IMR-90 (cell line): ENCODE measurements at places on chromosomes 2 and 18. TPM values are rescaled to one million over a fixed set of nuclear protein-coding genes. Genes with fewer than 3 reads are reported as not detected.

GRCh38 chr2:15471606-15472005, 89.5 kb downstream of the NBAS start:
- DNase-seq, result no peak
- no peaks in the 10 kb centered on the region for H3K4me1 ChIP-seq
- H3K27ac ChIP-seq, result no peak overlapping the region

GRCh38 chr2:82675186-82675585, 1783.9 kb downstream of the SUCLG1 start:
- no peak for DNase-seq
- no peaks in the 10 kb centered on the region for H3K4me1 ChIP-seq
- H3K36me3 ChIP-seq, result no peaks in the 10 kb centered on the region
- no peak overlapping the region for H3K4me3 ChIP-seq
- no peak overlapping the region for H3K27ac ChIP-seq

- no peaks in the 10 kb centered on the region for H3K27me3 ChIP-seq
- no peak overlapping the region for H3K4me3 ChIP-seq
- H3K27ac ChIP-seq, result no peak overlapping the region
Observed at GRCh38 chr2:158089322-158089721, 12.4 kb upstream of the UPP2 start.

Gene DLGAP1
- total RNA-seq, result under 0.01 TPM in 1 of 2 replicates, not detected in the other

DNA sequence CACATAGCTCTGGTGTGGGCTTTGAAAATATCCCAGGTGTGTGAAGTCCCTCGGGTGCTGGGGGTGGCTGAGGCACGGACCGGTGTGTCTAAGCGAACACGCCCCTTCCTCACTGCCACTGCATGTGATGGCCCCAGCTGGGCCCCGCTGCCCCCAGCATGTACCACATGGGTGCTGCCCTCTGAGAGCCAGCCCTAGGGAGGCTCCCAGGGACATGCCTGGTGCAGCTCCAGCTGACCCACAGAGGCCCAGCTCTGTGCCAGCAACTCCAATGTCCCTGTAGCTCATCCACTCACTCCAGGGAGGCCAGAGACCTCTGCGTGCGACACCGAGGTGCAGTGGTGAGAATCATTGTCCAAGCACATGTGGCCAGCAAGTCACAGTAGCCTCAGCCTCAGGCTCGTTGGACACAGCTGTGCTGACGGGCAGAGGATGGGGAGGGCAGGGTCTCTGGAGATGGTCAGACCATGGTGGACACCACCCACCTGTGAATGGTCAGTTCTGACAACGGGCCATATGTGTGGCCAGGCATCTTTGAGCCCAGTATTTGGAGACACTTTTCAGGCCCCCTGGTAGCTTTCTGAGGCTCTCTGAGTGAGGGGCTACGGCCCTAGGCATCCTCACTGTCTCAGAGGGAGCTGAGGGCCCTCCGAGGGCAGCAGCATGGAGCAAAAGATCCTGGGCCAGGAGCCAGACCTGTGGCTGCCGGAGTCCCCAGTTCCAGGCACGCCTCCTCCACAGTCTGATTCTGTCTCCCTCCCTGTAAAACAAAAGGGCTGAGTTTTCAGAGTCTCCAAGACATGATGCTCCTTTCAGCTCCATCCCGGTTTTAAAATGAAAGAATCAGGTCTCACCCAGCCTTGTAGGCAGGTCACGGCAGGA, 220.7 kb downstream of the NDUFA10 start:
- H3K27ac ChIP-seq, result no peak overlapping the region
- no peak overlapping the region for H3K4me3 ChIP-seq
- DNase-seq, result no peak
- no peaks in the 10 kb centered on the region for H3K36me3 ChIP-seq
- H3K4me1 ChIP-seq, result no peaks in the 10 kb centered on the region

- no peaks in the 10 kb centered on the region for H3K36me3 ChIP-seq
- H3K4me1 ChIP-seq, result peaks cover 15% of the 10 kb centered on the region
- no peak for DNase-seq
- H3K27me3 ChIP-seq, result peaks cover 6% of the 10 kb centered on the region; the same call in 1 of the 2 replicates
- H3K4me3 ChIP-seq, result no peak overlapping the region
Observed at GRCh38 chr2:127416506-127417001, 1.7 kb upstream of the PROC start.

DNA sequence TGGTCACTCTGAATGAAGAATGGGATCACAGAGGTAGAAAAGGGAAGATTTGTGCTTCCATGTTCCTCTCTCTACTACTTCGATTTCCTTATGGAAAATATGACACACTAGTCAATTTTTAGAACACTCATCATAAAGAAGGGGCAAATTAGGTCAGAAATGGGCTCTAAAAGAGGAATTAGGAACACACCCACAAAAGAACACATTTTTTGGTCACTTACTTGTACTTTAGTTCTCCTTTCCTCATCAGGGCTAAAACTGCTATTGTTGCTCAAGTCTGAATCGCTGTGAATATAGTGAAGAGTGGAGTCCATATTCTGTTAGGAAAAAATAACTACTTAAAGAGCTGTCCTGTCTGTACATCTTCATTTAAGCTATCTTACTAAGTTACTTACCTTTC, 52.6 kb downstream of the PPP4R1 start:
- H3K4me3 ChIP-seq, result no peak overlapping the region
- H3K27me3 ChIP-seq, result no peaks in the 10 kb centered on the region
- no peak overlapping the region for H3K27ac ChIP-seq
- DNase-seq, result no peak
- H3K36me3 ChIP-seq, result peaks cover 36% of the 10 kb centered on the region

DNA sequence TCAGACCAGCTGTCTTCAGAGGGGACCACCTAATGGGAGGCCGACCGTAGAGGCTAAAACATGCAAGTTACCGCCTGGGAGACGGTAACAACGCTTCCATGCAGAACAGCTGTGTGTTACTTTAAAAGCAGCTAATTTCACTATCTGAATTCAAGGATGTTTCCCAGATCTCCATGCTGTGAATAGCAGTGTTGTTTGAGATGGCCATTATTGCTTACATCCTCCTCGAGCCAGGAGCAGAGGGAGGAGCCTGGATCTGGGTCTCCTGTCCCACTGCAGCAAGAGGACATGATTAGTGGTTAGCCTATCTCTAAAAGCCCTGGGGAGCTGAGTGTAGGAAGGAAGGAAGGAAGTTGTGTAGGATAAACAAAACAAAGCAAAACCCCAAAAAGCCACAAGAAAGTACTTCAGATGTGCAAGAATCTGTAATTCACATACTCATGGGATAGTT, 50.9 kb downstream of the ACTR2 start:
- peaks cover 1% of the 10 kb centered on the region; the same call in 1 of the 2 replicates for H3K36me3 ChIP-seq
- DNase-seq, result peak; percentile 49
- no peak overlapping the region for H3K27ac ChIP-seq
- no peaks in the 10 kb centered on the region for H3K27me3 ChIP-seq
- H3K4me3 ChIP-seq, result no peak overlapping the region

DNA sequence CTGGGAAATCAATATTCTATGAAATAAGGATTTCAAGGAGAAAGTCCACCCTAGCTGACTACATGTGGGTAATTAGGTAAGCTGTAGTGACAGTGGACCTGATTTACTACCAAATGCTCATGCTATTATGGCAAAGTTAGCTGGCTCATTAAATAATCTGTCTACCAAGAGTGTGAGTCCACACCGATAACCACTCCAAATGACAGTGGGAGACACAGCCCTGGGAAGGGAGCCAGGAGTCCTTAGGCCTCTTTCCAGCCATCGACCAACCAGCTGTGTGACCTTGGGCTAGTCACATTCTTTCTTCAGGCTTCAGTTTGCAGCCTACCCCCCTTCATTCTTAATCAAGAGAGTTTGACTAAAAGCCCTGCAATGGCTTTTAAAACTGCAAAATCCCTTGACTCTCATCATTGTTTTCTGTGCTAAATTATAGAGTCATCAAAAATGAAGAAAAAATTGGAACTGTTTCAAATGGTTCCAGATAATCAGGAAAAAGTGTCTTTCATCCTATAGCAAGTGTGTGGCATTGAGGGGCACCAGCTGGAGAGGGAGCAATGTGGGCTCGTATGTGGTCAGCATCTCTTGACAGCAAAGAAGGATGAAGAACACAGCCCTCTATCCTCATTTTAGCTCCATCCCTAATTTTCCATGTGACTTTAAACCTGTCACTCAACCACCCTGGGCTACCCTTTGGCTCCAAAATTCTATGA, 45.6 kb upstream of the SLC14A2 start:
- H3K4me3 ChIP-seq, result no peak overlapping the region
- no peak for DNase-seq
- H3K36me3 ChIP-seq, result no peaks in the 10 kb centered on the region
- H3K27me3 ChIP-seq, result no peaks in the 10 kb centered on the region; the same call in none of the 2 replicates
- H3K4me1 ChIP-seq, result peaks cover 5% of the 10 kb centered on the region; the same call in 1 of the 2 replicates
- no peak overlapping the region for H3K27ac ChIP-seq

- no peaks in the 10 kb centered on the region for H3K36me3 ChIP-seq
- H3K4me1 ChIP-seq, result no peaks in the 10 kb centered on the region
- no peaks in the 10 kb centered on the region for H3K27me3 ChIP-seq
Observed at GRCh38 chr2:186220409-186220808, 265.7 kb upstream of the ZC3H15 start.

- H3K4me3 ChIP-seq, result no peak overlapping the region
- peaks cover 7% of the 10 kb centered on the region for H3K4me1 ChIP-seq
- DNase-seq, result no peak
- no peak overlapping the region for H3K27ac ChIP-seq
Observed at GRCh38 chr2:47535073-47535472, 132.1 kb downstream of the MSH2 start.

GRCh38 chr2:8469709-8470493, 212.0 kb upstream of the ID2 start:
- no peaks in the 10 kb centered on the region for H3K36me3 ChIP-seq
- DNase-seq, result no peak
- no peak overlapping the region for H3K27ac ChIP-seq
- H3K4me1 ChIP-seq, result no peaks in the 10 kb centered on the region
- no peak overlapping the region for H3K4me3 ChIP-seq

- H3K4me1 ChIP-seq, result no peaks in the 10 kb centered on the region
- H3K27me3 ChIP-seq, result no peaks in the 10 kb centered on the region
- no peaks in the 10 kb centered on the region for H3K36me3 ChIP-seq
- DNase-seq, result peak; percentile 1
Observed at GRCh38 chr2:170660409-170660808, 54.7 kb upstream of the SP5 start.

DNA sequence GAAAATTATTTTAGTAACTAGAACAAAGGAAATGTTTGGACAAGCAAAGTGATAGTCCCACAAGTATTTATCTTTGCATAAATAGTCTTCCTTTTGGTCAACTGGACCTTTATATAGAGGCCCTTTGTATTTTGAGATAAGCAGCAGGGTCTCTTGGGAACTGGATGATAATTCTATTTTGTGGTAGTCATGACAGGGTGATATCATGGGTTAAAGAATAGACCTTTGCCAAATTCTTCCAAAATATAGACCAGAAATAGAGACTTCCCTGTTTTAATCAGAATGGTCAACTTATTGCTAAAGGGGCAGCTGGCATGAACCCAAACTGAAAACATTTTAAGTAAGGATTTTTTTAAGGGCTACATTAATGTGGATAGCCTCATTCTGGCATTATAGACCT, 10.5 kb downstream of the PLEK start:
- H3K4me3 ChIP-seq, result no peak overlapping the region
- H3K27me3 ChIP-seq, result peaks cover 41% of the 10 kb centered on the region
- H3K36me3 ChIP-seq, result no peaks in the 10 kb centered on the region
- no peak overlapping the region for H3K27ac ChIP-seq
- H3K4me1 ChIP-seq, result no peaks in the 10 kb centered on the region

DNA sequence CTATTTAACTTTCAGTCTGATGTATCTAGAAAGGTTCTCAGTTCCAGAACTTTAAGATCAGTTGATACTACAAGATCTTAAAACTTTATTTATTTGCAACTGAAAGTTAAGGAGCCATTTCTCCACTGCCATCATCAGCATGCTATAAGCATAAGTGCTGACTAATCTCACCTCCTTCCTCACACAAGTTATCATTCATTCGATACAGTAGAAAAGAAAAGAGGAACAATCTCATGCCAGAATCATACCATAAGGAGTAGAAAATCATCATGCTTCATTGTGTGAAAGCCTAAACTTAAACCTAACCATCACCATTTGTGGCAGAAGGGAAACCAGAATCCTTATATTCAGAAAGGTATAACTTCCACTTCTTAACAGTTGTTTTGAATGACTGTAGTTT, 176.6 kb upstream of the NRXN1 start:
- DNase-seq, result peak; percentile 21
- H3K4me1 ChIP-seq, result no peaks in the 10 kb centered on the region
- H3K4me3 ChIP-seq, result no peak overlapping the region
- no peaks in the 10 kb centered on the region for H3K36me3 ChIP-seq
- H3K27me3 ChIP-seq, result no peaks in the 10 kb centered on the region
- no peak overlapping the region for H3K27ac ChIP-seq

DNA sequence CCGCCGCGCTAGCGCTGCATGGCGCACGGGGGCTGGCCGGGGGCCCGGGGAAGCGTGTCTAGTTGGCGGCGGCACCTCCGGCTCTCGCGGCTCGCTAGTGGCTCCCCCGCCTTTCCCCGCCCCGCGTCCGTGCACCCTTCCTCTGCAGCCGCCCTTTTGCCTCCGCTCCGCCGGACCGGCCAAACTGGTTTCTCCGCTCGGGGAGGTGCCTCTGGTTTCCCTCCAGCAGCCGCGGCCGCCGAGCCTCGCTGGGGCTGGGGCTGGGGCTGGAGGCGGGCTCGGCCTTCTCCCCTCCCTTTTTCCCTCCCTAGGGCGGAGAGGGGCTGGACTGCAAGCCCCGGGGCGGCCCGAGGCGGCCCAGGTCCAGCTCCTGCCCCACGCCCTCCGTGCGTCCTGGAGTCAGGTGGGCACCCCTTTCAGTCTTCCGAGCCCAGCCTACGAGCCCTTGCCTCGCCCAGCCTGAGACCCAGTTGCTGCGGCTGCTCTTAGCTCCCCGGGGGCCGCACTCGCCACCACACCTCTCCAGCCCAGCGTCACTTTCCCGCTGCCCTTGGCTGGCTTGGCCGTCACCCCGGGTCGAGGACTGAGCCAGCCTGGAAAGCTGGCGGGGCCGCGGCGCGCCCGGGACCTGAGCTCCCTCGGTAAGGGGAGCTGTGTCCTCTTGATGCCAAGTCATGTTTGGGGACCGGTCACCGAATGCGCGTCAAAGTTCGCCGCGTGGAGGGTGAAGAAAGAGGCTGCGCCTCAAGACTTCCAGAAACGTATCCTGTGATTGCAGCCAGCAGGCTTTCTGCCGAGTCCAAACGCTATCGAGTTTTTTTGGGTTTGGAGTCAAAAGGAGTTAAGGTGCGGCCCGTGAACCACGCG, at the start of gene ATP8B1:
TSS of gene ATP8B1 (minus strand) at position 213 of the 867 bp plus-strand sequence. CDS start 71,508 bp downstream, outside the sequence.
- no peaks in the 10 kb centered on the region for H3K27me3 ChIP-seq
- peak within 1 kb of the TSS; percentile 95 for H3K4me3 ChIP-seq
- peaks cover 8% of the 10 kb centered on the region for H3K4me1 ChIP-seq
- peak within 1 kb of the TSS; percentile 77 for H3K27ac ChIP-seq
- peak; percentile 73 for DNase-seq
- no peaks in the 10 kb centered on the region for H3K36me3 ChIP-seq

- peak within 1 kb of the TSS; percentile 97 for H3K4me3 ChIP-seq
- peaks cover 25% of the 10 kb centered on the region for H3K4me1 ChIP-seq
- H3K27me3 ChIP-seq, result no peaks in the 10 kb centered on the region; the same call in 1 of the 2 replicates
- peaks cover 10% of the 10 kb centered on the region for H3K36me3 ChIP-seq
- H3K27ac ChIP-seq, result peak within 1 kb of the TSS; percentile 91
- DNase-seq, result peak; percentile 67
Observed at GRCh38 chr2:85753525-85754312, at the start of gene ATOH8. ATOH8 (plus strand) TSS chr2:85753991; CDS start chr2:85754190, 199 bp downstream.

DNA sequence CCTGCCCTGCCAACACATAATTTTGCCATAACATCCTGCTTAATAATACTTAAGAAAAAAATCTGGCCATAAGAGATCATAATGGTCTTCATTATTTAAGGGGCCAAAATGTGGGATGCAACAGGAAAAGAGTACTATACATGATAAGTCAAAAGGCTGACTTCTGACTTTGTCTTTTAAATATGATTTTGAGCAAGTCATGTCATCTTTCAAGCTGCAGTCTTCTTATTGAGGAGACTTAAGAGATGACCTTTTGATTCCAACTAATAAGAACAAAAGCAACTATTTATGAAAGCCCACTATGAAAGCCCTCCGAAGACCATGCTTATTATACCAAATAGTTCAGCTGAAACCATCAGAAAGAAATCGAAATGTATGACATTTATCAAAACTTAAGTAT, 41.6 kb downstream of the PUM2 start:
- DNase-seq, result no peak
- peaks cover 7% of the 10 kb centered on the region for H3K4me1 ChIP-seq
- no peaks in the 10 kb centered on the region for H3K27me3 ChIP-seq
- no peak overlapping the region for H3K27ac ChIP-seq
- H3K36me3 ChIP-seq, result peaks cover 29% of the 10 kb centered on the region
